ENCODE measurements at places on chromosomes 12 and 14. TPM values are rescaled to one million over a fixed set of nuclear protein-coding genes. Genes with fewer than 3 reads are reported as not detected.

GRCh38 chr12:31408763-31409162 is 82.8 kb upstream of the SINHCAF start:
- DNase-seq, result no peak

- no peak for DNase-seq
Measured at GRCh38 chr12:78406828-78407227, 457.7 kb upstream of the SYT1 start.

- DNase-seq, result peak; percentile 73
Measured at GRCh38 chr12:110677206-110677911, 11.6 kb downstream of the HVCN1 start.

- no peak for DNase-seq
Measured at GRCh38 chr14:103472939-103473338, 49.7 kb downstream of the CKB start.

GRCh38 chr12:48786591-48787544 is 2.0 kb downstream of the ADCY6 start:
- no peak for DNase-seq

DNA sequence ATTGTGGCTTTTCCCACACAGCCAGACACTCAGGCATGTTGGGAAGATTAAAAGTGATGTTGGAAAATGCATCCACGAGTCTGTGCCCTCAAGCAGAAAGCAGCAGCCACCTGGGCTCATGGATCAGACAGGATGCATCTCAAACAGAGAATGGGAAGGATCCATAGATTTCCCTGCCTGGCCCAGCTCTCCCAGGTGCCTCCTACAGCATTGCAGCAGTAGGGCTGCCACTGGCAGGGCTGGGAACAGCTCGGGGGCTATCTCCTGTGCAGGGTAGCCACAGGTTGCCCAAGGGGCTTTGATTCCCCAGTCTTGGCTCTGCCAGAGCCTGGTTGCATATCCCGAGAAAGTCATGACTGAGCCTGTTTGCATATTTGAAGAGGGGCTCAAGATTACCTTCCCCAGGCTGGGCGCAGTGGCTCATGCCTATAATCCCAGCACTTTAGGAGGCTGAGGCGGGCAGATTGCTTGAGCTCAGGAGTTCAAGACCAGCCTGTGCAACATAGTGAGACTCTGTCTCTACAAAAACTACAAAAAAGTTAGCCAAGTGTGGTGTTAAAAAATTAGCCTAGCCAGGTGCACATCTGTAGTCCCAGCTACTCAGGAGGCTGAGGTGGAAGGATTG is 19.5 kb downstream of the C14orf132 start:
- no peak for DNase-seq

GRCh38 chr12:131402781-131403396 is 308.0 kb upstream of the SFSWAP start:
- no peak for DNase-seq

GRCh38 chr14:104436047-104436591 is 143.4 kb upstream of the C14orf180 start:
- DNase-seq, result no peak

Gene RD3L
- not detected for polyA plus RNA-seq

Gene TAS2R20
- polyA plus RNA-seq, result not detected

Gene IQSEC3
- not detected for polyA plus RNA-seq

Gene RTN1
- polyA plus RNA-seq, result 0.17 TPM

Gene OTUB2
- polyA plus RNA-seq, result 0.08 TPM

Gene PZP
- not detected for polyA plus RNA-seq

Gene FOXG1
- not detected for polyA plus RNA-seq

Gene CLEC1B
- 0.68 TPM for polyA plus RNA-seq
